ENCODE measurements at places on chromosomes 3 and 15.

- no peak for DNase-seq
Measured at GRCh38 chr3:116886202-116886893, 176.8 kb downstream of the TUSC7 start.

- no peak for DNase-seq
Measured at GRCh38 chr15:41495736-41496599, 2.3 kb downstream of the ITPKA start.

DNA sequence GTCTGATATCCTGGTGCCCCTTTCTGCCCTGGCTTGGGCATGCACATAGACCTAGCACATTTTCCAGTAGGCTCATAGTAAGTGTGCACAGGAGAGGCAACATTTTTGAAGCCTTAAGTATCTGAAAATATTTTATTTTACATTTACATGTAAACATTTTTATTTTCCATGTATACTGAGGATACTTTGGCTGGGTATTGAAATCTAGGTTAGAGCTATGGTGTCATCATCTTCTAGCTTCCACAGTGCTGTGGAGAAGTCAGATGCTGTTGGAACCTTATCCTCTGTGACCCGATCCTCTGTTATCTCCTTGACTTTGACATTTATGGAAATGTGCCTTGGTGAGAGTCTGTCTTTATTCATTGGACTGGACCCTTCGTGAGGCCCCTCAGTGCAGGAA is 74.1 kb downstream of the PLXNA1 start:
- no peak for DNase-seq

DNA sequence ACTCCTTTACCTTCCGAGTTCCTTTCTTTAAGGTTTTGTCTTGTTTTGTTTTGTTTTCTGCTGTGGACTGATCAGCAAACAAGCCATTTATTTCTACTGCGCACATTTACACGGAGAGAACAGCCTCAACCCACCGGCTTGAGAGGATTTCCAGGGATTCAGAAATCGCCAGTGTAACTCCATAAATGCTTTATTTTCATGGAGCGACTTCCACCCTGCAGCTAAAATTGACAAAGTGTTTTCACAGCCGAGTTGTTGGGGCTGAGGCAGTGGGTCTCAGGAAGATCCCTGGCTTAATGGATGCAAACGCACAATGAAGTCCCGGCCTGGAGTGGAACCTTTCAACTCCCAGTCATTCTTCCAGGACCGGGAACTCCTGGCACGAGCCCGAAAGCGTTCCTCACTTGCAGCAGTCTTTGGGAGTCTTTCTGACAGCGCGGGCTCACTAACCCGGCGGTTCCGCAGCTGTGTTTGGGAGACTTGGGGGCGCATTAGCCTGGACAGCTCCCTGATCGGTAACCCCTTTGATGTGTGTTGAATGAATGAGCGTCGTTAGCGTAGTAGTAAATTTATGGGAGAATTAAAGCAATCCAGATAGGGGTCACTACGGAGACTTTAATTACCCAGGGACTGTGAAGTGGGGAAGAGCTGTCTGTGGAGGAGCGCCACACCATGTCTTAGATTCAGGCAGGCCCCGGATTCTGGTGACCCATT is 785 bp upstream of the MYRIP start:
- no peak for DNase-seq

- DNase-seq, result no peak
Measured at GRCh38 chr3:94414418-94414817, 351.6 kb downstream of the NSUN3 start.

DNA sequence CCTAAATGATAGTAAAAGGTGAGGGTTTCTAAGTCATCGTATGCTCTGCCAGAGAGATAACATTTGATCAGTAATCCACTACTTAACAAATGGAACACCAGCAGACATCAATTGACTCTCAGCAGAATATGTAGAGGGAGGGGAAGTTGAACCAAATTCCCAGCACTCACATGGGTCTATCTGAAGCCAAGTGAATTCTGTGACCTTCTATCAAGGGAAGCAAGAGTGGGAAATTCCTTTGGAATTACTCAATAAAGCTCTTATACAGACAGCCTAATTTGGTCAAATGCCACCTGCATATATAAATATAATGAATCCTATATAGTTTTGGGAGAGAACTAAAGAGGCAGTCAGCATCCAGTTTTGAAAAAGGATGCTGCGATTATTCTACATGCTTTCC is 15.8 kb upstream of the KCNMB2 start:
- no peak for DNase-seq

DNA sequence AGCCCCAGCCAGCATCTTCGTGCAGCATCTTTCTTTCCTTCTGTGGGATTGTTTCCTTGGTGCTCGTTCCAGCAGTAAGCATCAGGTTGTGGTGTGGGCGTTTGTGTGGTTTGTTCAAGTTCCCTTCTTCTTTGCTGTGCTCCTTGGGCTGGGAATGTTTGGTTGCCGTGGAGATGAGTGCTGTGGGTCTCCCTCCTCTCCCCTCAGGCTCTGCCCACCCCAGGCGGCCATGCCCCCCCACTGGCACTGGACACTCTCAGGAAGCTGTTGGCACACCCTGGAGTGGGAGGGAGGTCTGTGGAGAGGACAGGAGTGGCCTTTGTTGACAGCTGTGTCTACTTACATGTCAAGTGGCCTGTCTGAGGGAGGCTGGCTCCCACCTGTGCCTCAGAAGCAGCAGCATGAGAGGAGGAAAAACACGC is 46.5 kb upstream of the SACM1L start:
- DNase-seq, result peak; percentile 84

GRCh38 chr15:28955160-28955992 is 69.6 kb downstream of the APBA2 start:
- DNase-seq, result no peak

- peak; percentile 96 for DNase-seq
Measured at GRCh38 chr15:62647202-62647842, 395.2 kb upstream of the TPM1 start.

GRCh38 chr3:66812136-66812535 is 186.0 kb upstream of the KBTBD8 start:
- DNase-seq, result no peak

GRCh38 chr15:80819001-80819400 is 39.8 kb downstream of the CEMIP start:
- peak; percentile 44 for DNase-seq

GRCh38 chr3:33006081-33006480 is 54.6 kb downstream of the CCR4 start:
- no peak for DNase-seq

DNA sequence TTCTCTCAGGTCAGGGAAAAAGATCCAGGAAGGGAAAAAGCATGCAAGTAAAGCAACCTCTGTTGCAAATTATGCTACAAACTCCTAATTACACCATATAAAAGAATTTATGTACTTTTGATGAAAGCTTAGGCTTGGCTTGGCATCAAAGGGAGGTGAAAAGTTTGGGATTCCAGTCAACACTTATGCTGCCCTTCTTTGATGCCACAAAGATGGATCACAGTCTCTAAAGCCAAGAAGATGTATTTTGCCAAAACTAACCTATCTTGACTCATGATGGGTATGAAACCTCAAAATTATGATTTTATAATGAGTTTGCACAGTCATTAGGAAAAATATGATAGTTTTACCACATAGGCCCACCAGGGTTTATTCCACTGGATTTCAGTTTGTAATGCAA is 101.0 kb upstream of the CCDC80 start:
- no peak for DNase-seq

- DNase-seq, result no peak
Measured at GRCh38 chr3:73808862-73809509, 184.2 kb upstream of the PDZRN3 start.

All from myocyte (in vitro differentiated cells).